ENCODE measurements at places on chromosomes 5 and 9.

DNA sequence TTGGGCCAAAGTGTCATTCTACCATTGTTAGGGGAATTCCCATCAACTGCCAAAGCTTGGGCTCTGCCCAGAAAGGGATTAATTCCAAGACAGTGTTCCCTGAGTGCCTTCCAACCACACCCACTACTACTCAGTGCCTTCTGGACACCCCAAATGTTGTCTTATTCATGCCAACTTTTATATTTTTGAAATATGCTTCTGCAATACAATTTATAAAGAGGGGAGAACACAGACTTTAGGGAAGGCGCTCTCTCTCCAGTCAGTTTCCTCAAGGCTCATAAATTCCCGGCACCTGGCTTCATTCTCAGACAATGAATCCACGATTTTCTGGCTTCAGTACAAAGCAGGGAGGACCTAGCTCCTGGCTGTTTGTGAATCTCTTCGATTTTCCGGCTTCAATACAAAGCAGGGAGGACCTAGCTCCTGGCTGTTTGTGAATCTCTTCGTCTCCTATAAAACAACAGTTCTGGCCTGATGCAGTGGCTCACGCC, 120.1 kb upstream of the MYO10 start:
- DNase-seq, result peak; percentile 39

GRCh38 chr9:26863074-26863473, 29.5 kb downstream of the CAAP1 start:
- no peak for DNase-seq

DNA sequence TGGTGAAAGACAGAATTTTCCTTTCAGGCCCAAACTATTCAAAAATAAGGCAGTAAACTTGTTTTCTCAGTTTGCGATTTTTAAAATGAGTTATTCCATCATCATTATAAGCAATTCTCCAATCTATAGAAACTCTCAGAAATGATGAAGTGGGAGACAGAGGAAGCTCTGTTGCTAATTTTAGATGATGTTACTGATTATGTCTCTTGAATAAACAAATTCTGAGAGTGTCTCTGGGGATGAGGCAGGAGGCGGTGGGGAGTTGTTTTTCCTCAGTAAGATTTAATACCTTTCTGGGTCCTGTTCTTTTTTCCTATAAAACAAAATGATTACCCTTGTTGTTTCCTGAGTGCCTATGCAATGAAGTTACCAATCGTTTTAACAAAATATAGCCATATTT, 43.9 kb upstream of the TEX48 start:
- no peak for DNase-seq

- DNase-seq, result no peak
Observed at GRCh38 chr5:14431534-14431933, 150.1 kb upstream of the OTULINL start.

- no peak for DNase-seq
Observed at GRCh38 chr5:124658867-124659557, 87.4 kb downstream of the ZNF608 start.

DNA sequence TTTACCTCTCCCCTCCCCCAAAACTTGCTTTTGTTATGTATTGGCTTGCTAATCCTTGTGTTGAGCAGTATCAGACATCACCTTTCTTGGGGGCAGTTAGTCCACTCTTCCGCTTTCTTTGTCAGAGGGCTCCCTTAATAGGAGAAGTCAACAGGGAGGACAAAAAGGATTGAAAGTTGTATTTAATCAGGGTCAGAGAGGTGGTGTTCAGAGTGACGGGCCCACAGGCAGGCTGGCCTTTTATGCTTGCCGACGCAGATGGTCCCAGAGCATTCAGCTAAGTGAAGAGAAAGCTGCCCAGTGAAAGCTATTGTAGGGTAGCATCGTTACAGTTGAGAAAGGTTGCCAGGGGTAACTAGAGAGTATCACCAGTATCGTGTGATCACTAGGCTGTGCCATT, 131.1 kb downstream of the ZCCHC7 start:
- no peak for DNase-seq

- no peak for DNase-seq
Observed at GRCh38 chr5:66769839-66770617, 173.8 kb downstream of the MAST4 start.

GRCh38 chr9:112780450-112781036, 30.0 kb downstream of the SNX30 start:
- no peak for DNase-seq

GRCh38 chr9:73039271-73040263, 86.7 kb upstream of the ALDH1A1 start:
- DNase-seq, result peak; percentile 43

DNA sequence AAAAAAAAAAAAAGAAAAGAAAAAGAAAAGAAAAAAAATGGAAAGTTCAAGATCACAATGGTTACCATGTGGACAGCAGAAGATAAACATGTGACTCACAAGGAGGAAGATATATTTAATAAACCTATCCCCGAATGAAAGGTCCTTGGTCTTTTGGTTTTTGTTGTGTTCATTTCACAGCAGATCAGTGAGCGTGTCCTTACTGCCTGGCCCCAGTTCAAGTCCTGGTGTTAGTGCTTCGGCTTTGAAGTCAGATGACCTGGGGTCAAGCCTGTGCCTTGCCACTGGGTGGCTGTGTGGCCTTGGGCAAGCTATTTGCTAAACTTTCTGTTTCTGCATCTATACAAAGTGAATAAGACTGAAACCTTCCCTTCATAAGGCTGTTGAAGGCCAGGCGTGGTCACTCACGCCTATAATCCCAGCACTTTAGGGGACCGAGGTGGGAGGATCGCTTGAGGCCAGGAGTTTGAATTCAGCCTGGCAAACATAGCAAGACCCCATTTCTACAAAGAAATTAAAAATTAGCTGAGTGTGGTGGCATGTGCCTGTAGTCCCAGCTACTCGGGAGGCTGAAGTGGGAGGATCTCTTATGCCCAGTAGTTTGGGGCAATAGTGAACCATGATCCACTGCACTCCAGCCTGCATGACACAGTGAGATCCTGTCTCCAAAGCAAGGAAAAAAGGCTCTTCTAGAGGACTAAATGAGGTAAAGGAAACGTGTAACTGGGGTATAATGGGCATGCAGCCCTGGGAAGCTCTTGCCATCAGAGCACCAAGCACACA, 94.5 kb upstream of the SPATA31D4 start:
- peak; percentile 62 for DNase-seq

GRCh38 chr5:42953041-42953440, 87.1 kb downstream of the ANXA2R start:
- peak; percentile 9 for DNase-seq

DNA sequence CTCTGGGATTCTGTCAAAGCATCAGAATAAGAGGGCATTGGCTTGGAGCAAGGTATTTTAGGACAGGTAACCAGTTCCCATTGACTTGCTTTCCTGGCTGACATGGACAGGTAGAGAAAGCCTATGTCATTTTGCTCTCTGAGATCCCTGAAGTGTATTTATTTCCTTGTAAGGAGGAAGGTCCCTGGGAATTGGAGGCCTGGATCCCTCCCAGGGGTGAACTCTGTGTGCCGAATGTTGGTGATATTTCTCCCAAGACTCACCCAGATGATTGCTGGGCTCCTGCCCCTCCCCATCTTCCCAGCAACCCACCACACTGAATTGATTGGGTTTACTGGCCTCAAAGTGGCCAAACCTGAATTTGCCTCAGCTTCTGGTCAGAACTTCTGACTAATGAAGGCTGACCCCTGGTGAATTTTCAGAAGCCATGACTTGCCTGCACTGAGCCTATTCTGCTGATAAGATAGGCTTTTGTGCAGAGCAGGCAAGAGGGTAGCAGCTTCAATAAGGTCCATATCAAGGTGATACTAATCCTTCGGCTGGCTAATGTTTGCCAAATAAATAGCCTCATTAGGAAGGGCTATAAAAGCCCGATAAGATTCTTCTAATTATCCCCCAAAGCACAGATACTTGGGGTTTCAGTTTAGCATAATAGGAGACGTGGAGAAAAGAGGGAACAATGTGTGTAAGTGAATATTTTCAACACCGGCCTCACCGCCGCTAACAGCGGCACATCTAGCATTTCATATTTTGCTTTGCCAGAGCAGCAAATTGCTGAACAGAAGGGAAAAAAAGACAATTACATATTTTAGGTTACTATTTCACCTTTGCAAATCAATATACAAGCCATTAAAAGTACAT, 152.9 kb upstream of the PITX1 start:
- DNase-seq, result no peak

DNA sequence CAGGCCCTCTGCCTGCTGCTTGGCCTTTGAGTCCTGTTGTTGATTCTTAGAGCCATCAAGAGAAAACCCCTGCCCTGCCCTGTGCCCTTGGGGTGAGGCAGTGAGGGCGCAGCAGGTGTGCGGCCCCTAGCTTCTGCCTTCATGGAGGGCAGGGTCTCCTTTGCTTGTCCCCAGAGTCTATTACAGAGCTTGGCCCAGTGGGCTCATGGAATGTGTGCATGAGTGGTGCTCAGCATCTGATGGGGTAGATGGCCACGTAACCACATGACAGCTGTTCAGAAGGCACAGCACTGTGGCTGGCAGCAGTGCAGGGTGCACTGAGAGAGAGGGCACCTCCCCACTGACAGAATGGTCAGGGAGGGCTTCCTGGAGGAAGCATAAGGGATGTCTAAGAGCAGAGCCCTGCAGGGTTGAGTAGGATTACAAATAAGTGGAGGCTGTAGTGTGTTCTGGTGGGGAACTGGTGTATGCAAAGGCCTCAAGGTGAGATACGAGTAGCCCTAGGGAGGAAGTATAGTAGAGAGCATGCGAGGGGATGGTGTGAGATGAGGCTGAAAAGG, 70.8 kb downstream of the MACROH2A1 start:
- no peak for DNase-seq

GRCh38 chr5:180069589-180070247, 1.8 kb downstream of the RNF130 start:
- DNase-seq, result no peak

GRCh38 chr5:36040651-36041536, 25.8 kb downstream of the UGT3A2 start:
- DNase-seq, result no peak

- no peak for DNase-seq
Observed at GRCh38 chr9:26341545-26341944, 551.1 kb downstream of the CAAP1 start.

- no peak for DNase-seq
Observed at GRCh38 chr9:117095081-117095480, 319.8 kb downstream of the ASTN2 start.

- DNase-seq, result no peak
Observed at GRCh38 chr5:454936-455335, 12.0 kb downstream of the EXOC3 start.

GRCh38 chr5:134370311-134370870, 978 bp upstream of the UBE2B start:
- DNase-seq, result no peak

DNA sequence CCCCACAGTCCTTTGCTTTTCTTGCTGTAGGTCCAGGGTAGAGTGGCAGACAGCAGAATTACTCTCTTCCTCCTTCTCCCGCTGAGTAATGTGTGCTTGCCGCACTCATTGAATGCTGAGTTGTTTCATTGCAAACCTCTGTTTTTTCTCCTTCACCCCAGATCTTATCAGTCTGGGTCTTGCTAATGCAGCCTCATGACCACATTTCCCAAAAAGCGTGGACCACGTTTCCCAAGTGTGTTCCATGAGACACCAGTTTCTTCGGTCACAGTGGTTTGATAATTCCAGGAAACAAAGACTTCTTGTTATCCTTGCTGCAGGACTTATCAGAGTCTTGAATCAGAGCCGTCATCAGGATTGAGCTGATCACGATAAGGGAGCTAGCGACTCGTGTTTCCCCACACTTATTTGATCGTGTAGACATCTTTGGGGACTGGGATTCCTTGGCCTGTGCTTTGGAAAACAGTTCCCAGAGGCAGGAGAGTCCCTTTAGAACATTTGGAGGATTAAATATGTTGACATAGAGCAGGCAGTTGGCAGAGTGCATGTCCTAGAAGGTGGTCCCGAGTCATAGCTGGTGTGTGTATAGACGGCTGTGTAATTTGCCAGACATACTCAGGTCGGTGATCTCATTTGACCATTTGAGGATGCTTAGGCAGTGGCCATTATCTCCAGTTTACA, 4.4 kb downstream of the LRRC8A start:
- peak; percentile 76 for DNase-seq

DNA sequence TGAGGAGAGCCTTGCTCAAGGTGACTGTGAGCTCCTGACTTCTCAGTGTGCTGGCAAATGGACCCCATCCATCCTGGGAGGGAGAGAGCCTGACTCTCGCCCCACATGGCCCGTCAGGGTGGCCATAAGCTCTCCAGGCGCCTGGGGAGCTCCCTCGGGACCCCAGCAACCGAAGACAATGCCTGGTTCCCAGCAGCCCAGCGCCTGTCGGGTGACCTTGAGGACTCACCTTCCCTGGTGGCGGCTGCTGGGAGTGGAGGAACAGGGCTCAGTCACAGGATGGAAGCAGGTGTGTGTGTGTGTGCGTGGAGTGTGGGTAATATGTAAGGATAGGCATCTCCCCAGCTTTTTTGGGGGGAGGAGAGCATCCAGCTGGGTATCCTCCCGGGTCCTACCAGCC, 190.3 kb downstream of the MELK start:
- no peak for DNase-seq

DNA sequence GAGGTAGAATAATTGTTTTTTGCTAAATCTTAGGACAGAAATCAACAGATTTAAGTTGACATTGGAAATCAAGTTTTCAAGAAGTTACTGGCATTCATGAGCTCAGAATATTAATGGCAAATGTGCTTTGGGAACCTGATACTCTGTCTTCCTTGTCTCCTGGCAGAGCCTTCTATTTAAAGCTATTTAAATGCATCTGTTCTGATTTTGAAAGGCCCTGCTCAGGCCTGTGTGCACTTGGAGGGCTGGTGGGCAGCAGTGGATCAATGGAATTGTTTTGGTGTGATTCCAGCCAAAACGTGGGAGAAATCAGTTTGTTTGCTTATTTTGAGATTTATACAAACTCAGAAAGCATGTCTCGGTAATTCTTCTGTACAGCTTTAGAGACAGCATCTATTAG, 38.5 kb downstream of the FBXL7 start:
- DNase-seq, result no peak

- DNase-seq, result no peak
Observed at GRCh38 chr9:111632695-111633388, 1.7 kb downstream of the DNAJC25 start.

- DNase-seq, result peak; percentile 58
Observed at GRCh38 chr9:128104171-128104618, 23.3 kb downstream of the PTGES2 start.

DNA sequence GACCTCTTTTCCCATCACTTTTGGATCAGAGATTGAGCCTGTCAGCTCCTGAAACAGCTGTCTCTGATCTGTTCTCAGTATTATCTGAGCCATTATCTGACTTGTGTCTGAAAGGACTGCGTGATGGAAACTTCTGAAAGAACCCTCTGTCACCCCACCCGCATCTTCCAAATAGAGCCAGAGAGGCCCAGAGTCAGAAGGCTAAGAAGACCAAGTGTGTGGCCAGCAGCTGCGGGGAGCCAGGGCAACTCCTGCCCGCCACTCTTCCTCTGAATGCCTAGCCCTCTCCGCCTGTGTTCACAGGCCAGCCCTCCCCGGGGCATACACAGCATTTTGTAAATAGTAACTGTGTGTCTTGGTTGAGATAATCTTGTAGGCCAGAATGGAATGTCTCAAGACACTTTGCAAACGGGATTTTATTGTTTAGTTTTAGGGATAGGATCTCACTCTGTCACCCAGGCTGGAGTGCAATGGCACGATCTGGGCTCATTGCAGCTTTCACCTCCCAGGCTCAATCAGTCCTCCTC, 92.7 kb downstream of the AOPEP start:
- no peak for DNase-seq

- DNase-seq, result no peak
Observed at GRCh38 chr5:157159209-157159751, 6.8 kb downstream of the GARIN3 start.

- DNase-seq, result peak; percentile 1
Observed at GRCh38 chr5:11904265-11904906, at the start of gene CTNND2. TSS of gene CTNND2 (minus strand) at chr5:11904446. CDS start at chr5:11903853, 593 bp downstream.

GRCh38 chr5:142405023-142405422, 80.2 kb upstream of the SPRY4 start:
- DNase-seq, result no peak

GRCh38 chr5:106675687-106676086, 995.0 kb downstream of the EFNA5 start:
- no peak for DNase-seq
